ENCODE measurements at places on chromosomes 2 and 18.

DNA sequence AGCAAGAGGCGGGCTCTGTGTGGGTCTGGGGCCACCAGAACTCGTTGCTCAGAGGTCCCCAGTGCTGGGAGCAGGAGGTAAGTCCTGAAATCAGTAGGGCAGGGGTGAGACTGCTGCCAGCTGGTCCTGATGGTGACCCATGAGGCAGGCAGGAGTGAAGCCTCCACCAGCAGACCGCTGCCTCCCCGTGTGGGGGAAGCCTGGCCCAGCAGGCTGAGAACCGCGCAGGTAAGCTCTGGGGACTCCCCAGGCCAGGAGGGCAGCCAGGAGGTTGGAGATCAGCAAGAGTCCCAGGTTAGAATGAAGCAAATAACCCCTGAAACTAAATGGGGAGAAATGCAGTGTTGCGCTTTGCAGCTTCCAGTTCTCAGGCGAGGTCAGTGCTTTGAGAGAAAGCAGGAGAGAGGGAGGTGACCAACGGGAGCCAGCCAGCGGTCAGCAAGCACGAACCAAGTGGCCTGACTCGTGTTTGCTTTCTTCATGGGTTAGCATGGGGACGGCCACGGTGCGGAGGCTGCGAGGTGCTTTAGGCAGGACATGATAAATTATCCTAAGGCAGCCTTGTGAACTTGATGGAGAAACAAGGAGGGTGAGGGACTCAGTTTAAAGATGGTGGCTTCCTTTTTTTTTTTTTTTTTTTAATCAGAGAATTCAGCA is 26.2 kb downstream of the INHBB start:
- DNase-seq, result no peak

DNA sequence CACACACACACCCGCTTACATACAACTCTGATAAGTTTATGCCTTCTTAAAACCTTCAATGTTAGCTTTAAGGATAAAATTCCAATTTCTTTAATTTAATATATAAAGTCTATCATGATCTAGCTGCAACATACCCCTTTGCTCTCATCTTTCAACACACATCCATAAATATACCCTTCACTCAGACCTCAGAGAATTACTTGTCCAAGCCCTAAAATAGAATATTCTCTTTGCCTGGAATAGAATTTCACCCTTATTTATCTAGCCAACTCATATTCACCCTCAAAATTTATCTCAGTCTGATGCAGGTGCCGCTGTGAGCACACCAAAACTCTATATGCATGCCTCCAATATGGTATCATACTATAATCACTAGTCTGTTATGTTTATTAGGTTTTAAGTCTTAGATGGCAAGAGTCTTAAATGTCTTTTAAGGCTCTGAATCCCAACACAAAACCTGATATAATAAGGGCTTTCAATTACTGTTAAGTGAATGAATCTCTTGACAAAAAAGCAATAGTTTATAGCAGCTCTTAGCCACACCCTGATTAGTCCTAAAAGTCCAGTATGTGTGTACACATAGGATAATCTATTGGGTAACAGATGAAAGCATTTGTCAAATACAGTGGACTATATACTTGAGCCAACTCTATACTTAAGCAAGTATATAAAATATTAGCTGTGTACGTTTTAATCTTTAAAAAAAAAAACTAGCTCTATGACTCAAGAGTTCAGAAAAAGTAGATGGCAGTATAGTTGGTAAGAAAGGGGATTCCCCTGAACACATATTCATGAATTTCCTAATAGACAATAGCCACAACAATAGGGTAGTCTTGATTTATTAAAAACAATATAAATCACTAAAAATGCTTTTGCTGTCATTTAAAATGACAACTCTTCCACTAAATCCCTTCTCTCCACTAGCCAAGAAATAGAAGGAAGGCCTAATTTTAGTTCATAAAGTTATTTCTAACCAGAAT is 144.5 kb downstream of the EXOC6B start:
- no peak for DNase-seq

DNA sequence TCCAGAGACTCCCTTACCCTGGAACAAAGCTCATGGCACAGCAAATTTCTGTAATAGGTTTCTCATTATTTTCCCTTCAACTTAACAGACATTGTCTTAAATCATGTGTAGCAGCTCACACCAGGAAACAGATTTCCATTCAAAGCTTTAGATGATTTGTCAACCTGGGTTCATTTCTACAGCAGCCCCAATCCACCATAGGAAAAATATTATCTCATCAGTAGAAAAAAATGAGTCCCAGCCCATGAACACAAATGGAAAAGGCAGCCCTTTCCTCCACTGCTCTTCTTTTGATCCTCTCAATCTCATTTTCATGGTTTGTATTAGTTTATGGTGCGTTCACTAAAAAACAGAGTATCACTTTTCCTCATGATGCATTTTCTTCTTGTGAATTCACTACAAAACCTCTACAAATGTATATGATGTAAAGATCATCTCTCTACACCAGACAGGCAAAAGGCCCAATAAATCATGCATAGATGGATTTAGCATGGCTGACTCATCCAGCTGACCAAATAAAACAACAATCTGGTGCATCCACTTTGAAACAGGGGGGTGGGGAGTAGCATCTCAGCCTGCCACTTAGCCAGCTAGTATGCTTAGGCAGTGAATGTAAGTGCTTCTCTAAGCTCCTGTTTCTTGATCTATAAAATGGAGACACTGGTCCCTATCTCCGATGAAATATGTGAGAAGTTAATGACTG is 78.6 kb downstream of the SATB2 start:
- DNase-seq, result no peak

DNA sequence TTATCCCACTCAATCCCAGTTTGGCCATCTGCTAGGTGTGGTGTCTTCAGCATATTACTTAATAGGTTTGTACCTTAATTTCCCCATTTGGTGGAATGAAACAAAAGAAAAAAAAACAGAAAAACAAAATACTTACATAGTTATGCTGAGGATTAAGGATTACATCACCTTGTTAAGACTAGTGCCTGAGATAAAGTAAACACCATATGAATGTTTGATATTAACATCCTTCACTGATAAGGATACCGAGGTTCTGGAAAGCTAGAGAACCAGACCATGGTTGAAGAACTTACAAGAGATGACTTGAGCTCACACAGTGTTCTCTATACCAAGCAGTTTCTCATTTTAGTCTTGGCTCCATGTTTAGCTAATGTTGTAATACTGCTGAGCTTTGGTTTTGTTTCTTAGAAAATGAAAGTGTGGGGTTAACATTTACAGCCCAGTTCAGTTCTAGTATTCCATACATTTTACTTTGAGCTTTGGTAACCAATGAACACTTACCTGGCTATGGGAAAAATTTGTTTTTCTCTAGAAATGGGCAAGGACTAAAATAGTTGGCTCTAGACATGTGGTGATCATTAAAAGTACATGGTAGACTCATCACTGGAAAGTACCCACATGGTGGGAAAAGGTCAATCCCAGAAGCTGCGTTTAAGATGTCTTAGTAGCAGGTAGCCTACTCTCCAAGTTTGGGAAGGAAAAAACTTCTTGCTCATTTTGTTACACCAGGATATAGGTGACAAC is 5.8 kb upstream of the GPD2 start:
- DNase-seq, result no peak

GRCh38 chr2:159232456-159233170 is 53.9 kb downstream of the WDSUB1 start:
- DNase-seq, result no peak

DNA sequence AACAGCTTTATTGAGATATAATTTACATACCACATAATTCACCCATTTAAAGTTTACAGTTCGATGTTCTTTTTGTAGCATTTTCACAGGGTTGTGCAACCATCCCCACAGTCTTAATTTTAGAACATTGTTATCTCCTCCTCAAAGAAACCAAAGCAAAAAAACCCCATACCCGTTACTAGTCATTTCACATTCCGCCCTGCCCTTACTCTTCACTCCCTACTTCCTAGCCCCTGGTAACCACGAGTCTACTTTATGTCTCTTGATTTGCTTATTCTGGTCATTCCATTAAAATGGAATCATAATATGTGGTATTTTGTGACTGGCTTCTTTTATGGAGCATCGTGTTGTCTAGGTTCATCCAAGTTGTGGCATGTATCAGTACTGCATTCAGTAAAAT is 137.7 kb downstream of the TANC1 start:
- no peak for DNase-seq

GRCh38 chr2:208413931-208414330 is 7.3 kb downstream of the PTH2R start:
- DNase-seq, result no peak

- DNase-seq, result no peak
Measured at GRCh38 chr18:75582406-75582821, 154.9 kb upstream of the SMIM21 start.

- DNase-seq, result no peak
Measured at GRCh38 chr2:9988320-9988719, 36.8 kb downstream of the GRHL1 start.

GRCh38 chr18:6414118-6414722 is 491 bp downstream of the L3MBTL4 start:
- DNase-seq, result peak; percentile 55

DNA sequence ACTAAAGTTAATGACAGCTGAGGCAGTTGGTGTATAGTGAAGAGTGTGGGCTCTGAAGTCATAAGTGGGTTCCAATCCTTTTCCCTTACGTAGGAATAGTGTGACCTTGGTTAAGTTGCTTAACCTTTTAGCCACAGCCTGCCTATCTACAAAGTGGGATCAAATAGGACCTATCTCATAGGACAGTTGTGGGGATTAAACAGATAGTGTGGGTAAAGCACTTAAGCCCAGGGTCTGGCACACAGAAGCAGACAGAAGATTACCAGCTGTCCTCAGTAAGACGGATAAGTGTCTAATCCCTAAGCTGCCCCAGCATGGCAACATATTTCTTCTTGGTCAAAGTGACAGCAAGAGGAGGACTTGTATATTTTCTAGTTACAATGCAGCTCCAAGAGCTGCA is 28.2 kb downstream of the UBE2F start:
- DNase-seq, result no peak

GRCh38 chr2:185291035-185291647 is 447.5 kb upstream of the FSIP2 start:
- peak; percentile 10 for DNase-seq

DNA sequence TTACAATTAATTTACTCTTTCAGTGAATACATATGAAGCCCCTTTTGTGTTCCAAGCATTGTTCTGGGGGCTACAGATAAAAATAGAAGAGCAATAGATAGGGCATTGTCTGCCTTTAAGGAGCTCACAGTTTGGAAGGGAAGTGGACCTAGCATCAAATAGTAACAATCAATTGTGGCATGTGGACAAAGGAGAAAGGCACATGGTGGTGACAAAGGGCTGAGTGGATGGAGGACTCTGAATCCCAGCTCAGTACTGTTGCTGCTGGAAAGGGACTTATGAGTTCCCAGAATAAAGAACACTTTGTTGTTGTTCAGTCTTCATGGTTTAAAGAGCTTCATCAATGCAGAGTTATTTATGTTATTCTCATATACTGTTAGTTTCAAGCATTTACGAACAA is 217.7 kb downstream of the HRH4 start:
- DNase-seq, result no peak

- peak; percentile 3 for DNase-seq
Measured at GRCh38 chr2:24822049-24822706, 29.0 kb downstream of the CENPO start.

DNA sequence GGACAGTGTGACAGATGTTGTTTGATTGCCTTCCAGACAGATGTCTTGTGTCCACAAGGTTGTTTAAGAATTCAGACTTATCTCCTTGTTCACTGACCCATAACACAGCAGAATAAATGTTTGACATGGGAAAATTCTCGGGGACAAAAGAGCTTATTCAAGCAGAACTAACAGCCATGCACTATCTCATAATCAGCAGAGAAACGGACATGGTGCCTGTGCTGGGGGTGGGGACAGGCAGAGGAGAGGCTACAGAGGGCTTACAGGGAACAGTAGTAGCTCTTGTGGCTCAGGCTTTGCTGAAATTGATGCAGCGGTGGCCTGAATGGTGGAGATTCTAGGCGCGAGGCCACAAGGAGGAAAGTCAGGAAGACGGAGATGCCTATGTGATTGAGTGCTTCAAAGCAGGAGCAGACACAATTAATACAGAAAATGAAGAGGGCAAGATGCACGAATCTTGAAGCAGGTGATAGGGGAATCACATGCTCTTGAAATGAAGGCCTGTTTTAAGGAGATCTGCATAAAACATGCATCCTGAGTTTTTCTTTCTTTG is 62.0 kb upstream of the CAB39 start:
- DNase-seq, result no peak

DNA sequence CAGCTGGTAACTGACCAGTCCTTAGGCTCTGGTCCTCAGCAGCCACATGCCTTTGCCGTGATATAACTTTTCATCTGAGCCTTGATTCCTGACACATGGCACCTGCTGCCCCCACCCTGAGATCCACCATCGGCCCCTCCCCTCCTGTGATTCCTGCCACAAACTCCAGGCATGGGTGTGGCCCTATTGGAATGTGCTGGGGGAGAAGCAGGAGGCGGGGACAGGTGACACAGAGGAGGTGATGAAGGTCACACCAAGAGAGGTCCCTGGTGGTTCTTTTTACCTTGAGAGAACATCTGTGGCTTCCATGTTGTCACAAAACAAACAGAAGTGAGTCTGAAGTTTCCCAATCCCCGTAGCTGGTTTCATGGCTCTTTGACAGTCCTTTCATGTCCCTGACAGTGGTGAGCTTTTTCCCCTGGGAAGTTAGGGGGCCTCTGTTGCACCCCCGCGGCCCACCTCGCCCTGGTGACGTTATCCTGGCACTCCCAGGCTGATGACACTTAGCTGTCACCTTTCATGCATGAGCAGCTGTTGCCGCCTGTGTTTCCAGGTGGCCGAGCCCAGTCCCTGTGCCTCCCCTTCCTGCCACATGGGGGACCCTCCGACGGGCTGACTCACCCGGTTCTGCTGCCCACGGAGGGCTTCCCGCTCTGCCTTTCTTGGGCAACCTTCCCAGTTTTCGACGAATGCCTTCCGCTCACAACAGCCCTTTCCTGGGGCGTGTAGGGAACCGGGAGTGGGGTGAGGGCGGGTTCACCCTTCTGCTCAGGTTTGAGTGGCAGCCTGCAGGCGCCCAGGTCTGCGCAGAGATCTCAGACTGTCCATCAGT is 66.3 kb upstream of the GLI2 start:
- no peak for DNase-seq

DNA sequence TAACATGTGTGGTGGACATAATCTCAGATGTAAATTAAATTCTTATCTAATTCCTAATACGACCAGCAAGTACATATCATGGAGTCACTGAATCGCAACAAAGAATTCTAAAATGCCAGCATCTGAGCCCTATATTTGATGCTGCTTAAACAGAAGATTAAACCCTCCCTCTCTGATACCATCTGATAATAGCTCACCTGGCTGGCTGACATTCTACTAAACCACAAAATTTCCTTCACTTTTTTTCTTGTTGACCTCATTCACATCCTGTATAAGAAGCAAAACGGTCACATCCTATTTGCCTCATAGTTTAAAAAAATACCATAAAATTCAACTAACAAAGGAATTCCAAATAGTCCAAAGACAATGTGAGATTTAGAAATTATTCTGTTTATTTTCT is 371.6 kb upstream of the SLC8A1 start:
- no peak for DNase-seq

- no peak for DNase-seq
Measured at GRCh38 chr2:182103526-182103925, 117.9 kb downstream of the PPP1R1C start.

DNA sequence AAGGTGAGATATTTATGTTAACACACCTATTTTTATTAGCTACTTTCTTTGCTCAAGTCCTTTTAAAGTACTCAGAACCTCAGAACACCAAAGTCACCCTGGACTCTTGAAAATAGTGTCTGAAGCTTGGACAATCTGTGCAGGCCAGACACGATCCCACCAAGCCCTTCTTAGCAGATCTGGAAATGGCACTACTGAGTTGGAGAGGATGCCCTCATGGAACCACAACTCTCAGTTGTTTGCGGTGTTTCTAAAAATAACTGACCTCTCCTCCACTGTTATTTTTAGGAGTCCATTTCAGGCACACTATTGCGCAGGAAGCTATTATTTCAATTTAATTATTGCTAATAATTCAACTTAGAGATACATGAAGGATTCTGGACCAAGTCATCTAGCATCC is 103.5 kb upstream of the ITGB6 start:
- DNase-seq, result no peak
